ENCODE measurements at places on chromosomes 12 and 14. TPM values are rescaled to one million over a fixed set of nuclear protein-coding genes. Genes with fewer than 3 reads are reported as not detected.

DNA sequence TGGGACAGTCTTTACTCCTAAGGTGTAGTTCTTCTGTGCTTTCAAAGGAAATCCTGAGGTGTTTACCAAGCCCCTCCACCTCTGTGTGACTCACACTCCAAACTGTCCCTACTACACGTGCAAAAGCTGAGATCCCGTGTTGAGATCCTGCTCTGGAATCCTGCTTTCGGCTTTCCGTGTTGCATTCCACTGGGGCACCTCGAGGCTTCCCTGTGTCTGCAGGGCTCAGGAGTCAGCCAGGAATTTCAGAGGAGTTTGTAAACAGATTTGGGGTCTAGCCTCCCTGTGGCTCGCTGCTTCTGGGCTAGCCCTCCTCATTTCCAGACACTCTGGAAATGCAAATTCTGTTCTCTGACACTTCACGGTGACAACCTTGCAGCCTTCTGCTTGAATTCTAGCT lies 48.4 kb downstream of the CACNA2D4 start:
- no peaks in the 10 kb centered on the region for H3K36me3 ChIP-seq
- H3K27ac ChIP-seq: peak overlapping the region; percentile 23
- H3K4me1 ChIP-seq: no peaks in the 10 kb centered on the region

DNA sequence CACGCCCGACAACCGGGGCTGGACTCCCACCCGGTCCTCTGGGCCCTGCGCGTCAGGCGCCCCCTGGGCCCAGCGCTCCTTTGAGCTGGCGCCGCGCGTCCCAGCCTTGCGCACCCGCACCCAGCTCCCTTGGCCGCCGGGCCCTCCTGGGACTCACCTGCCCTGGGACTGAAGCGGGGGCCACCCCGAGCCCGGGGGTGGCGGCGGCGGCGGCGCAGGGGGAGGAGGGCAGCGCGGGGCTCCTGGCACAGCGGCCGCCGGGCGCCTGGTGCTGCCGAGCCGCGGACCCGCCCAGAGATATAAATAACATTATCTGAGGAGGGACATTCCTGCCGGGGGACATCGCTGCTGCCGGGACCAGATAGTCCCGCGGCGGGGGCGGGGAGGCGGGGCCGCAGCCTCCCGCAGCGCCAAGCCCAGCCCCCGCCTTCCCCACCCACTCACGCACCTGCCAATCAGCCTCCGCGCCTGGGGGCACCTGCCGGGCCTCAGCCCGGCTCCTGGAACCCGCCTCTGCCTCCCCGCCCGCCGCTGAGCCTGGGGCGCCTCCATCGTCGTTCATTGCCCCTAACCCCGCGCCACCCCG lies at the start of gene SPTB:
SPTB (minus strand) TSS at position 273 of the 586 bp plus-strand sequence. CDS start 56,813 bp downstream, outside the sequence.
- peaks cover 100% of the 10 kb centered on the region for H3K27me3 ChIP-seq
- DNase-seq: peak; percentile 73
- H3K27ac ChIP-seq: no peak within 1 kb of the TSS
- peaks cover 5% of the 10 kb centered on the region for H3K4me1 ChIP-seq

GRCh38 chr12:121331248-121331647 lies 21.0 kb downstream of the ANAPC5 start:
- DNase-seq: no peak
- no peaks in the 10 kb centered on the region for H3K4me1 ChIP-seq
- peaks cover 9% of the 10 kb centered on the region for H3K36me3 ChIP-seq
- no peak overlapping the region for H3K27ac ChIP-seq
- H3K27me3 ChIP-seq: no peaks in the 10 kb centered on the region
- H3K4me3 ChIP-seq: no peak overlapping the region

- H3K27ac ChIP-seq: no peak overlapping the region
- peaks cover 37% of the 10 kb centered on the region for H3K4me1 ChIP-seq
- no peaks in the 10 kb centered on the region for H3K36me3 ChIP-seq
- no peak for DNase-seq
- H3K4me3 ChIP-seq: no peak overlapping the region
These were observed 35.4 kb downstream of the DLK1 start for GRCh38 chr14:100762089-100762515.

DNA sequence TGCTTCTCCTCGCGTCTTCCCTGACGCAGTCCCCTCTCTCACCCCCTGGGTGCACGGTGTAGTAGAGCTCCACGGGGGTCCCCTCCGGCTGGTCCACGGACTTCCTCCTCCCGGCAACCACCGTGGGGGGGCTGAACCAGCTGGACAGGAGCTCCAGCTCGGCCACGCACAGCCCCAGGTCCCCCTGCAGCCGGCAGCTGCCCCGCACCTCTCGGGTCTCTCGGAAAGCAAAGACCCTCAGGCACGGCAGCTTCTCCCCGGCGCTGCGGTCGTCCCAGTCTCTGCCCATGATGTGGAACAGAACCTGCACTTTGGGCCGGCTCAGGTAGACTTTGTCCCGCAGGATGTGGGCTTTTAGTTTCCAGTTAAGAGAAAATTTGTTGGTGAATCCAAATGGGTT lies 203.8 kb downstream of the TMEM132D start:
- H3K4me3 ChIP-seq: no peak overlapping the region
- DNase-seq: no peak
- H3K27ac ChIP-seq: no peak overlapping the region
- H3K36me3 ChIP-seq: no peaks in the 10 kb centered on the region
- H3K4me1 ChIP-seq: peaks cover 4% of the 10 kb centered on the region
- H3K27me3 ChIP-seq: no peaks in the 10 kb centered on the region

DNA sequence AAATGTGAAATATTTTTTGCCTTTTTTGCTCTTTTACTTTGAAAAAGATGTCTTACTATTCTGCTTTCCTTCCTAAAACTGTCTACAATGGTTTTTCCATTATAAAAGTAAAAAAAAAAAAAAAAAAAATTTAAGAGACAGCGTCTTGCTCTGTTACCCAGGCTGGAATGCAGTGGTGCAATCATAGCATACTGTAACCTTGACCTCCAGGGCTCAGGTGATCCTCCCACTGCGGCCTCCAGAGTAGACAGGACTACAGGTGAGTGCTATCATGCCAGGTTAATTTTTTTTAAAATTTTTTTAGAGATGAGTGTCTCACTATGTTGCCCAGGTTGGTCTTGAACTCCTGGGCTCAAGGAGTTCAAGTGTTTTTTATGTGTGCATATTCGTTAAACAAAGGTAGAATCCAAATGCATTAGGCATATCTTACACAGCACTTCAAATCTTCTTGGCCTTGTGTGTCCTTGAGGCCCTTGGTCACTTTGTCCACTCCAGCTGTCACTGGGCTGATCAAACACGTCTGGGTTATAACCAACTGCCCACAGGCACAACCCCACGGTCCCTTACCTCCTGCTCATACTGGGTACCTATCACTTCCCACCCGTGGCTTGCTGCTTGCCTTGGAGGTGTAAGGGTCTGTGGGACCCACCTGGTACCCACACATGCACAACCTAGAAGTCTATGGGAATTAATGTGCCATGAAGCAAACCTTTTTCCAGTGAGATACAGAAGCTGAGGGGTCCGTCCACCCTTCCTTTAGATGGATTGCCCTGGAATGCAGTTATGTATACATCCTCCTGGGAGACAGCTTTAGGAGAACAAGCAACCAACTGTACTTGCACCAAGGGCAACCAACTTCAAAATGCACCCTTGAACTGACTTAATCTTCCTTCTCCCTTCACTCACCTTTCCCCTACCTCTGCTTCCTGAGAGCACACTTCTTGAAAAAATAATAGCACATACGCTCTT lies 12.8 kb downstream of the RAD52 start:
- no peaks in the 10 kb centered on the region for H3K36me3 ChIP-seq
- H3K4me1 ChIP-seq: no peaks in the 10 kb centered on the region
- no peak overlapping the region for H3K27ac ChIP-seq
- H3K4me3 ChIP-seq: no peak overlapping the region
- DNase-seq: no peak

Gene AQP6
- total RNA-seq: 0.12 TPM

Gene TAS2R9
- total RNA-seq: not detected
